ENCODE measurements at places on chromosomes 5 and 9. TPM values are rescaled to one million over a fixed set of nuclear protein-coding genes. Genes with fewer than 3 reads are reported as not detected.
A peak's percentile ranks its signal among the peaks of the same experiment; 100 is the strongest.

DNA sequence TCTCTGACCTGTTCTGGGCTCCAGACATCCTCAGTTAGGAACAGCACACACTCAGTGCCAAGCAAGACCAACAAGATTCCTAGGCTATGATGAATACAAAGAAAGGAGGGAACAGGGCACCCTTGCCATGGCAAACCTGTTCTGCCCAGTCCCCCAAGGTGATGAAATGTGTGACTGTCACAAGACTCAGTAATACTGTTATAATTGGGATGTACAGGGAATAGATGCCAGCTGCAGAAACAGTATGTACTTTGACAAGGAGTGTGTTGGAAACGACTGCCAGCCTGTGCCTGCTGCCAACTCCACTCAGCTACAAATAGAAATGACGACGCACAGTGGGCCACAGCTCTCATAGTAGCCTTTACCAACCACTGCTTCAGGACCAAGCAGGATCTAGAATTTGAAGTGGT, 453.0 kb downstream of the EFNA5 start:
- peak; percentile 28 for DNase-seq

DNA sequence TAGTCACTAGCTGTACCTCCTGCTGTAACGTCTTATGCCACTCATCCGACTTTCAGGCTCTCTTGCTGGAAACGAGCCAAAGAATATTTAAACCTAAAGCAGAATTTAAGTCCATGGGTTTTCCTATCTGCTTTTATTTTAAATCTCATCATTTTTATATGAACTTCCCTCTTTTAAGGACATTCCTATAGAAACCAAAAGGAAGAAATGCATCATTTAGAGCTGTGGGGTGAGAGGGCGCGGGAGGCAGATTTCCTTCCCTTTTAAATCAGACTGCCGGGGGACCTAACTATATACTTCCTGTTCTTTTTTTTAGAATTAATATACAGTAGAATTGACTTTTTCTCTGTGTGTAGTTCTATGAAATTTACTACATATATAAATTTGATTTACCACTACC, 468.8 kb downstream of the BNC2 start:
- no peak for DNase-seq

DNA sequence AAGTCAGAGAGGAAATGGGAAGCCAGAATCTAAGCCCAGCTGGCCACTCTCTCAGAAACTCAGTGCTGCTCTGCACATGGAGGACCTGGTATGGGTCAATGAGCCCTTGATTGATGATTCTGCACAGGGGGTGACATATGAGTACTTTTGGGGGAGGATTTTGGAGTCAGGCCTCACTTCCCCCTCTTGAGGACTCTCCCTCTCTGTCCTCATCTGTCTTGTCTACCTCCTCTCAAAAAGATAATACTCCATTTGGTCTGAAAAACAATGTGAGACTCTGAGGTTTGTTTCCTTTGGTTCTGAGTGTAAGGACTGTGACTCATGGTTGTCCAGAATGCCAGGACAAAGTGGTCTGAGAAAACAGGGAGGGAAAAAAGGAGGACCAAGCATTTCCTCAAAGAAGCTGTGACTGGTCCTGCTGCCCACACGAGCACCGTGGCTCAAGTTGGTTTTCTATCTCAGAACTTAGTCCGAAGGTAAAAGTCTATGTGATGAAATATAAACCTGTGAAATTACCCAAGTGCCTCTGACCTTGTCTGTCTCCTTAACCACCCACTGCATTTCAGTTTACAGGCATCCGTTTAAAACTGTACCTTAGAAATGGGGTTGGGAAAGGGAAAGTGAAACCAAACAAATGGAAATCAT, 11.1 kb downstream of the TTC39B start:
- DNase-seq: peak; percentile 61

DNA sequence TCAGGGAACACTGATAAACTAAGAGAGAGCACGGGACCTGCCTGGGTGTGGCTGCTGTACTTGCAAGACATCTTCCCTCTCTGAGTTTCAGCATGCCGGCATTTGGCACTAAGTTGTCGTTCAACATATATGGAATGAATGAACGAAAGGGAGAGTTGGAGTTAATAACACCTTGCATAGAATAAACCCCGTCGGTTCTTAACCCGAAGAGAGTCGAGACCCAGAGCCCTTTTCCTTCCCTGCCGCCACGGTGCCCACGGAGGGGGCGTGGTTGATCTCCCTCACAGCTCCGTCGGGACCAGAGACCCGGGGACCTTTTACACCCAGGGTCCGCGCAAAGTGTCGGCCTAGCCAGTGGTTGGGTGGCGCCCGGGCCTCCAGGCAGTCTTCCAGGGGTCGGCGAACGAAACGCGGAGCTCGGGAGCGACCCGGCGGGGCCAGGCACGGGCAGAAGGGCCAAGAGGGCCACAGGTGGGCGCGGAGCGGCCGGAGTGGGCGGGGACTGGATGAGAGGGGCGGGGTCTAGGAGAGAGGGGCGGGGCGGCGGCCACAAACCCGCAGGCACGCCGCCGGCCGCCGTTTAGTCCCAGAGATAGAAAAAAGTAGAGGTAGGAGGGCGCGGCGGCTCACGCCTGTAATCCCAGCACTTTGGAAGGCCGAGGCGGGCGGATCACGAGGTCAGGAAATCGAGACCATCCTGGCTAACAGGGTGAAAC, 735 bp upstream of the RPL26L1 start:
- peak; percentile 80 for DNase-seq

DNA sequence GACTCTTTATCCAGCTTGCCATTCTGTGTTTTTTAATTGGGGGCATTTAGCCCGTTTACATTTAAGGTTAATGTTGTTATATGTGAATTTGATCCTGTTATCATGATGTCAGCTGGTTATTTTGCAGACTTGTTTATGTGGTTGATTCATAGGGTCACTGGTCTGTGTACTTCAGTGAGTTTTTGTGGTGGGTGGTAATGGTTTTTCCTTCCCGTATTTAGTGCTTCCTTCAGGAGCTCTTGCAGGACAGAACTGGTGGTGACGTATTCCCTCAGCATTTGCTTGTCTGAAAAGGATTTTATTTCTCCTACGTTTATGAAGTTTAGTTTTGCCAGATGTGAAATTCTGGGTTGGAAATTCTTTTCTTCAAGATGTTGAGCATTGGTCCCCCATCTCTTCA, 381.1 kb downstream of the MAN2A1 start:
- no peak for DNase-seq

GRCh38 chr5:91145333-91145620, 237.8 kb downstream of the ARRDC3 start:
- DNase-seq: no peak

GRCh38 chr9:108766626-108767161, 89.1 kb downstream of the ACTL7B start:
- DNase-seq: no peak

DNA sequence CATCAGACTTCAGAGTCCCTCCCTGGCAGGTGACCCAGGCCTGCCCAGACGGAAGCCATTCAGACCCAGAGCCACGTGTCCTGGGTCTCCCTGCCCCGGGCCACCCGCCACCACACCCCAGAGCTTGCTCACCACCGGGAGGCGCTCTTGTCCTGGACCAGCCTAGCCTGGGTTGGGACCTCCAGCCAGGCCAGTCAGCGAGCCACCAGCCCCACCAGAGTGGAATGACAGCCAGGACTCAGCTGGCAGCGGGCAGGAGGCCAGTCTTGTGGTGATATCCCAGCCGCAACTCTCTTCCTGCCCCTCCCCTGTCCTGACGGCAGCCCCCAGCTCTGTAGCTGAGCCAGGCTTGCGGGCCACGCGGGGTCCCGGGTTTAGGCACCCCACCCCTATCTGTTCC, 1.7 kb upstream of the PTGDS start:
- no peak for DNase-seq

- no peak for DNase-seq
Measured at GRCh38 chr9:1637401-1637800, 377.7 kb upstream of the SMARCA2 start.

- DNase-seq: no peak
Measured at GRCh38 chr5:145585-146323, 45.5 kb upstream of the LRRC14B start.

- DNase-seq: no peak
Measured at GRCh38 chr5:74450095-74450494, 190.4 kb downstream of the ENC1 start.

GRCh38 chr5:53478411-53479044, 1.9 kb upstream of the FST start:
- peak; percentile 69 for DNase-seq

- no peak for DNase-seq
Measured at GRCh38 chr5:171969288-171969880, 37.1 kb downstream of the FBXW11 start.

GRCh38 chr9:18233776-18234445, 240.0 kb upstream of the ADAMTSL1 start:
- no peak for DNase-seq

DNA sequence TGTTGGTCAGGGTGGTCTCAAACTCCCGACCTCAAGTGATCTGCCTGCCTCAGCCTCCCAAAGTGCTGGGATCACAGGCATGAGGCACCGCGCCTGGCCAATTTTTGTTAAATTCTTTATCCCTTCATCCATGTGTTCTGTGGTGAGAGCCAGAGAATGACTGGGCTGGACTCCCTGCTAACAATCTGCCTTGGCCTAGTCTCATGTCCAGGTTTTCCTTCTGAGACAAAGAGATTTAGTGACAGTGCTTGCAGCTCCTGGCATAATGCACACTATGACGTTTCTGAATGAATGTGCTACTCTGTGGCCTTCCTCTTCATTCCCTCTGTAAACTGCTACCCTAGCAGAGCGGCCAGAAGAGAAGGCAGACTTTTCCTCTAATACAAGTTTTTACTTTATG, 79.3 kb downstream of the FOXD1 start:
- no peak for DNase-seq

ECSCR gene
- total RNA-seq: not detected

THOC3 gene
- 54.2 TPM for total RNA-seq

AK3 gene
- total RNA-seq: 61.0 TPM

FOXD4L4 gene
- 1.2 TPM for total RNA-seq

TAS2R1 gene
- total RNA-seq: not detected
